ENCODE measurements at places on chromosomes 6 and 20. TPM values are rescaled to one million over a fixed set of nuclear protein-coding genes. Genes with fewer than 3 reads are reported as not detected.

The BPI gene
- 11.5 TPM for total RNA-seq

The AIF1 gene
- 55.0 TPM for total RNA-seq

The PSORS1C2 gene
- not detected for total RNA-seq

The RSPH4A gene
- 7.2 TPM for total RNA-seq

The NKX2-4 gene
- 0.11 TPM for total RNA-seq

The CST2 gene
- total RNA-seq: not detected

The RIPOR2 gene
- 34.2 TPM for total RNA-seq

The ALDH5A1 gene
- 22.4 TPM for total RNA-seq

The OR12D3 gene
- not detected for total RNA-seq

The MACROD2 gene
- 34.0 TPM for total RNA-seq

The HRH3 gene
- 1.8 TPM for total RNA-seq

The TCP11 gene
- total RNA-seq: 2.0 TPM

The CLPSL1 gene
- total RNA-seq: not detected

The GRM1 gene
- 3.3 TPM for total RNA-seq

The TULP4 gene
- 403 TPM for total RNA-seq
